ENCODE measurements at places on chromosomes 7 and 10. TPM values are rescaled to one million over a fixed set of nuclear protein-coding genes. Genes with fewer than 3 reads are reported as not detected.

- DNase-seq, result no peak
These were observed 26.5 kb upstream of the CNTNAP2 start for GRCh38 chr7:146090023-146090645.

DNA sequence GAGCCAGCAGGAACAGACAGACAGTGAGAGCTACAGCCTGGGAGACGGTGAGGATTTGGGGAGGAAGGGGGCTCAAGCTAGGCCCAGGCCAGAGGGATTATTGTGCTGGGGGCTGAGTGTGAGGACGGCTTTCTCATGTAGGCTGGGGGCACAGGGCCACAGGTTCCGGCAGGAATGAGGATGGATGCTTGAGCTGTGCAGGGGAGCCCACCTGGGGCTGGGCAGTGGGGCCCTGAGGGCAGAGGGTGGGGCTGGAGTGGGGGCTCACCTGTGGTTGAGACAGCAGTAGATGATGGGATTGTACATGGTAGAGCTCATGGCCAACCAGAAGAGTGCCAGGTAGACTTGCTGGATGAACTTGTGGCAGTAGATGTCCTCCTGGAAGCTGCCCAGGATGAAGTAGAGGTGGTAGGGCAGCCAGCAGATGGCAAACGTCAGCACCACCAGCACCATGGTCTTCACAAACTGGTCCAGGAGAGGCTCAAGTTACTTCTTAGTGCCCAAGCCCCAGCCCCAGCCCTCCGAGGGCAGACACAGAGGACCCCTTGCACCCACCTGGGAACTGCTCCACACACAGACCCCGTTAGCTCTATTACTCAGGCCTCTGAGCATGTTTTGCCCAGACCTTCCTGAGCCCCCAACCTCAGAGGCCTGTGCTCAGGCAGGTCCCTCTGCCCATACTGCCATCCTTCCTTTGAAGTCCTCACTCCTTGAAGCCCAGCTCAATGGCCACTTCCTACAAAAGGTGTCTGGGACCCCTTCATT lies 9.7 kb downstream of the TACR2 start:
- no peak for DNase-seq

DNA sequence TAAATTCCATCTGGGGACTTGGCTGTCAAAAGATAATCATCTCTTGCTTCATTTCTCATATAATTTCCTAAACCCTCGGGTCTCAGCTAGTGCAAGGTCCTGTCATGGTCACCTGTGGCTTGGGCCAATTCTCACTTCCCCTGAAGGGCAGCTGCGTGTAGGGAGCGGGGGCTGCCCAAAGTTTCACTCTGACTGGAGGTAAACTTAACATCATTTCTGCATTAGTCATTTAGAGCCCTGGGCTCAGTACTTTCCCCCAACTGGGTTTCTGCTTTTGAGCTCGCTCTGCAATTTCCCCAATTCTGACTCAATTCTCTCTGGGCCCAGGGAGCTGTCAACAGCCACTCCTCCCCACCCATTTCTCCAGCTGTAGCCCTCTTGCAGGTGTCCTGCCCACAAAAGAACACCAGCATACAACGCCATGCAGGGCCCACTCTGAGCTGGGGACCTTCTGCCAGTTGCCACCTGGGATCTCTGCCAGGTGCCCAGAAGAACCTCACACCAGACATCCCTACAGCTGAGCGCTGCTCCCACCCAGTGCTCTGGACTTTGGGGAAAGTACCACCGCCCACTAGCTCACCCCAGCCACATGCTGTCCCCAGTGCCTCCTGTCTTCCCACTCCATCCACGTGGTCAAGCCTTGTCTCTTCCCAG lies 37.9 kb downstream of the VOPP1 start:
- DNase-seq, result peak; percentile 30

DNA sequence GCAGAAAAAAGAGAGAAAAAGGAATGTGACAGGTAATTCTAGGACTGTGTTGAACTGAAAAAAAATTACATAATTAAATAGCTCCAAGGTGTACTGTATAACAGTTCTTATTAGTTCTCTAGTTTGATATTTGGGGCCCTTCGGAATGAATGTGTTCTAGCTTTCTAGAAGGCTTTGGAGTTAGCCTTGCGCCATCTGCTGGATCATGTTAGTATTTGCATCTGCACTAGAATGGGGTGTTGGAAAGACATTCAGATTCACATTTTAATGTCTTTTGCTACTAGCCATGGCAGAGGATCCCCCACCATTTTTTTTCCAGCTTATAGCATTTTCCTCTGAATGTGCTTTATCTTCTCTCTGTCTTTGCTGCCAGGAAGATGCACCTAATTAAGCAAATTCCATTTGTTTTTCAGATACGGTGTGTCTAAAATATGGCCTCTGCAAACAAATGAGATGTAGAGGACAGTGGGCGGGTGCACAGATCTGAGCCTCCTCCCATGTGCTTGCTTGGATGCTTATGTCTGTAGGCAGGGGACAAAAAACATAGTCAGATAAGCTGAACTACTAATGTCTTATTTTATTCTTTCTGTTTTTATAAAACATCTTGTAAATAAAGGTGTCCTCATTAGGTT lies 238.5 kb downstream of the PHF14 start:
- DNase-seq, result no peak

- DNase-seq, result no peak
These were observed 112.9 kb upstream of the ANK3 start for GRCh38 chr10:60502621-60503020.

DNA sequence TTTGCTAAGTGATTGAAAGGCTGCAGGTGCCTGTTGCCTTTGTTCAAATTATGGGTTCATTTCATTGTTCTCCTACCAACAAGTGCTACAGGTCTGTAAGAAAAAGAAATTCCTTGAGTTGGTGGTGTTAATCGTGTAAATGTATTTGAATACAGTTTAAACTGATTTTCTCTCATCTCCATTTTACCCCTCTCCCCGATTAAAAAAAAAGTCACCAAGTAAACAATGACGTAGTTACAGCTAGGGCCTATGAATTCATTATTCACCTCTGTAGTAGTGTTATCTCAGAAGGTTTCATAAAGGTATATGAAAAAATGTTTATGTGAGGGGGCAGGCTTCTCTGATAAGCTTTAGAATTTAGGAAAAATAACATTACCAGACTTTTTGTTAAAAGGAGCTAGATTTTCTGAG lies 1.1 kb downstream of the REEP3 start:
- no peak for DNase-seq

DNA sequence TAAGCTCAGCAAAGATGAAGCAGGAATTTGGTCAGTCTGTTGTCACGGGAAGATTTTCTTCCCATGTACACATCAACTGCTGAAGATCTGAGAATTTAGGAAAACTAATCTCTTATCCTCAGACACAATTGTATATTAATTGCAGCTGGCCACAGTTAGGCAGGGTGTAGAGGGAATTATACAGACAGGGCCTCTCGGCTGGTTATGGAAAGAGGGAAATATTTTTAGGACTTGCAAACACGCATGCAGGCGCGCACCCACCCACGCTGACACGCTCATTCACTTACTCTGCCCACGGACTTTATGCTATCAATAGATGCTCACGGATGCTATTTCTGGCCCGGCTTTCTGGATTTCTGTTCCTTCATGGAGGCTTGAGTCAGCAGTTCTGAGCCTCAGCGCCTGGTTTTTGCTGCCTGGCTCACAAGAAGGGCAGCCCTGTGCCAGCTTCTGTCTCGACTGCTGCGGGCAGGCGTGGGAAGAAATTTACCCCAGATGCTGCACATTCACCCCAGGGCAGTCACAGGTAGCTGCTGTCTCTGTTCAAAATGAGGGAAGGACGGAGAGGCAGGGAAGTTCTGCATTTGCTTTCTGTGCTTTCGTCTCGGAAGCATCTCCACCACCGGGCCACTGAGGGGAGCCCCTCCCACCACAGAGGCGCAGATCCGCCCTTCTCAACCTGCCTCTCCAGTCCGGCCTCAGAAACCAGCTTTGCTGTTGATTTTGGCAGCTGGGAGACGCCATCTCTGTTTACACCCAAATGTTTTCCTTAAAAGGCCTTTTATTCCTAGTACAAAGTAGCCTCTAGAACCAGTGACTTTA lies 116.3 kb upstream of the BTBD16 start:
- peak; percentile 70 for DNase-seq

DNA sequence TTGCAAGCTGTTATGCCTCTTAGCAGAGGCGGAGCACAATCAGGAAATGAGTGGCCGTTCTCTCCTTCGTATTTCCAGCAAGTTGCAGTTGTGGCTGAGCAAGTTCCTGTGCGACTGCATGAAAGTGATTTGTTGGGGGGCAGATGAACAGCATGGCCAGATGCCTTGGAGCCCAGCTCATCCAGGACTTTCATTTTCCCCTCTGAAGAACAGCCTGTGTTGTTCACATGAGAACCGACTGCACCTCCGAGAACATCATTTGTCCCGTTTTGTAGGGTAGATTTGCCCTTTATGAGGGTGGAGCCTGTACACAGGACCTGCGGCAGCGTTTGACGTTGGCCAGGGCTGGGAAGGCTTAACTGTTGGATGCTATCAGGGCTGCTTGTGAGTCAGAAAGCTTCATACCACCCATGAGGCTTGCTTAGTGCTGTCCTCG lies 4.4 kb downstream of the BAG3 start:
- DNase-seq, result peak; percentile 67

DNA sequence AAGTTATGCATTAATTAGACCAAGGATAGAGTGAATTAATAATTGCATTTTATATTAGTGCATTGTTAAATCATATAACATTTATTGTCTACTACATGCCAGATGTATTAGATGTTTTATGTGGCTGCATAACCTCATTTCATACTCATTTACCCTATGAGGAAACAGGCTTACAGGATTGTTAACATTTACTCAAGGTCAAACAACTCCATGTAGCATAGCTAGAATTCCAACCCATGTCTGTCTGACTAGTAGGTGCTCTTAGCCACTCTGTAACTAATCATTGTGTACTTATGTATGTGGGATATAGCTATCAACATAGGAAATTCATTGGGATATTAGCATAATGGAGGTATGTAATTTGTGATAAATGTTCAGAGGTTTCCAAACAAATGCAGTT lies 46.3 kb downstream of the PHYHIPL start:
- DNase-seq, result no peak

- DNase-seq, result no peak
These were observed 96.6 kb upstream of the KDM7A start for GRCh38 chr7:140273417-140273816.

DNA sequence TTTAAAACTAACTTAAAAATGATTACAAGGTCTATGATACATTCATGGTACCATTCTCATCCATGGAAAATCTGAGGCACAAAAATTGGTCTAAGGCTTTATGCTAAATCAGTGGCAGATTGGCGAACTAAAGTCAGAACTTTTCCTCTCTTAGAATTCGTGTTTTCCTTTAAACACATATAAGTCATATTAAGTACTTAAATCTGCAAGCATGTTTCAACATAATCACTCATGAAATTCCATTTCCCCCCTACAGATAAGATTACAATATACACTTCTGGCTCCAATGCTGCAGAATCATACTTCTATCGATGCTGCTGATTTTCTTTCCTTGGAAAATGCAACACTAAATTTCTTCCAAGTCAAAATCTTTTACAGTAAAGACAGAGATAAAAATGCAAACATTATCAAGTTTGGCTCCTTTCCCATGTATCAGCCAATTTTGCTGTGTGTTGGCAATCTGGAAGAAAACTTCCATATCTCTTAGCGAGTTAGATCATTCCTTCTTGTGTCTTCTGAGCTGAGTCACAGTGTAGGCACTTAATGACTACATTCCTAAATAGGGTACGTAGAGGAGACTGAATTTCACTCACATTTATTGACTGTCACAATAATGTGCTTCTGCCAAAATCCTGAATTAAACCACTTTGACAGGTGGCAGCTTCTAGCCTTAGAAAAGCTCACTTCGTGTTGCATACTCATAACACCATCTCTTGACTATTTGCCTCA lies 76.4 kb upstream of the LRRC17 start:
- no peak for DNase-seq

GRCh38 chr10:131093795-131094366 lies 217.6 kb downstream of the TCERG1L start:
- no peak for DNase-seq

DNA sequence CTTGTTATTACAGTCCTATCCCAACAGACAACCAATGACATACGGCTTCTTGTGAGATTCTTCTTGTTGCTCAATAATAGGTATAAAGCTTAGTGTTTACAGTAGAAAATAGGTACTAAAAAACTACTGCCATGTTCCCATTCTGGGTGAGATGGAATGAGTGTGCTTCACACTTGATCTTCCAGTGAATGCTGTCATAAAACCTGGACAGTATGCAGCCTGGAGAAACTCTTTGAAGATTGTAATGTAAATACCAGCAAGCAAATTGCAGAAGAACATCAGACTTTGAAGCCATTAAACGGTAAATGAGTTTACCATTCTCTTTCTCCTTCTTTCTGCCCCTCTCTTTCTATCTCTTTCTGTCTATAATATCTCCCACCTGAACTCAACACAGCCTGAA lies 663.7 kb upstream of the COBL start:
- no peak for DNase-seq

DNA sequence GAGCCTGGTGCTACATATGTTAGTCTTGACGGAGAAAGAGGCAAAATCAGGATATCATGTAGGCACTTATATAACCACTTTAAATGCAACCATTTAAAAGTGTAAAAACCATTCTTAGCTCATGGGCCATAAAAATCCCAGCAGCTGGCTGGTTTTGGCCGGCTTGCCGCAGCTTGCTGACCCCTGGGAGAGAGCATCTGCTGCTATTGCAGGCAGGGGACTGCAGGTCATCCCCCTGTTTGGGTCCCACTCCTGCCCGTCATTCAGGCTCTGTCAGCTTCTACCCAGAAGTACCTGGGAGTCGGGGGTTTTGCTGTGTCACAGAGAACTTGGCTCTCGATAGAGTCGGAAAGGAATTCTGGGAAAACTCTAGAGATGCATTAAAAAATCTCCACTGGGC lies 187.4 kb downstream of the CUX1 start:
- DNase-seq, result no peak

- peak; percentile 53 for DNase-seq
These were observed 668 bp downstream of the GPR37 start for GRCh38 chr7:124764847-124765400.

DNA sequence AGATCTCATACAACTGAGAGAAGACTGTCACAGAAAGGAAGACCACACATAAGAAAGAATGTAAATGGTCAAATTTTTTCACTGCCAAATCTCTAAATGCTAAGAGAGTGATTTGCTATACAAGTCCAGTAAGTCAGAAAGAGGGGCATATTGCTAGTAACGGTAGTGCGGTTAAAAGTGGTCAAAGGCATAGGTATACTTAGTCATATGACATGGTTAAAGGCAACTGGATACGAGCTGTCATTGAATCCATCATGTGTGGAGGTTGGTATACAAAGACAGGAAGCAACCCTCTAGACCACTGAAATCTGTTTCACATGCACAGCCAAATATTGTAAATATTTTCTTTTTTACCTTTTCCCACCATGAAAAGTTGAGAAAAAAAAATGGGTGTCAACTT lies 4.8 kb downstream of the INHBA start:
- DNase-seq, result no peak

The ARHGAP22 gene
- total RNA-seq, result 4.8 TPM

The AOAH gene
- 4.6 TPM for total RNA-seq

The PDZD7 gene
- 0.48 TPM for total RNA-seq

The TBC1D12 gene
- total RNA-seq, result 29.4 TPM

The FKBP6 gene
- total RNA-seq, result not detected

The FAM25C gene
- total RNA-seq, result not detected

The ITGA8 gene
- 2.9 TPM for total RNA-seq

All from breast epithelium (tissue), 4 donors.